ENCODE measurements at places on chromosomes 16 and 17. TPM values are rescaled to one million over a fixed set of nuclear protein-coding genes. Genes with fewer than 3 reads are reported as not detected.

MT1M gene
- polyA plus RNA-seq: 3.7 TPM

MMP25 gene
- not detected for polyA plus RNA-seq

VMO1 gene
- polyA plus RNA-seq: not detected

MLLT6 gene
- polyA plus RNA-seq: 2.3 TPM

HSPB9 gene
- not detected for polyA plus RNA-seq

GPR139 gene
- polyA plus RNA-seq: not detected

DECR2 gene
- 3.3 TPM for polyA plus RNA-seq

TP53 gene
- polyA plus RNA-seq: 3.7 TPM

DCAKD gene
- 30.2 TPM for polyA plus RNA-seq

KRTAP9-4 gene
- not detected for polyA plus RNA-seq

OTOA gene
- not detected for polyA plus RNA-seq

MAP2K6 gene
- 10.5 TPM for polyA plus RNA-seq

ZNF18 gene
- 1.7 TPM for polyA plus RNA-seq

NLRP1 gene
- polyA plus RNA-seq: 2.6 TPM

SLC16A11 gene
- polyA plus RNA-seq: not detected

ZFPM1 gene
- polyA plus RNA-seq: not detected

ZNF688 gene
- 1.0 TPM for polyA plus RNA-seq

KRTAP2-1 gene
- not detected for polyA plus RNA-seq

STX1B gene
- polyA plus RNA-seq: 3.0 TPM

ST6GALNAC1 gene
- polyA plus RNA-seq: not detected

PRSS33 gene
- not detected for polyA plus RNA-seq

ACSM2B gene
- polyA plus RNA-seq: not detected

DPEP3 gene
- not detected for polyA plus RNA-seq

DPEP2 gene
- polyA plus RNA-seq: not detected

CCL17 gene
- not detected for polyA plus RNA-seq

RND2 gene
- polyA plus RNA-seq: 3.3 TPM

CNTNAP4 gene
- 2.1 TPM for polyA plus RNA-seq

TMED6 gene
- polyA plus RNA-seq: not detected

CA5A gene
- not detected for polyA plus RNA-seq

CD79B gene
- not detected for polyA plus RNA-seq

MYO15B gene
- polyA plus RNA-seq: not detected

ENPP7 gene
- polyA plus RNA-seq: not detected

CD7 gene
- polyA plus RNA-seq: not detected

LLGL2 gene
- not detected for polyA plus RNA-seq

All from Purkinje cell (primary cell).